ENCODE measurements at places on chromosomes 3 and 15. TPM values are rescaled to one million over a fixed set of nuclear protein-coding genes. Genes with fewer than 3 reads are reported as not detected.

DNA sequence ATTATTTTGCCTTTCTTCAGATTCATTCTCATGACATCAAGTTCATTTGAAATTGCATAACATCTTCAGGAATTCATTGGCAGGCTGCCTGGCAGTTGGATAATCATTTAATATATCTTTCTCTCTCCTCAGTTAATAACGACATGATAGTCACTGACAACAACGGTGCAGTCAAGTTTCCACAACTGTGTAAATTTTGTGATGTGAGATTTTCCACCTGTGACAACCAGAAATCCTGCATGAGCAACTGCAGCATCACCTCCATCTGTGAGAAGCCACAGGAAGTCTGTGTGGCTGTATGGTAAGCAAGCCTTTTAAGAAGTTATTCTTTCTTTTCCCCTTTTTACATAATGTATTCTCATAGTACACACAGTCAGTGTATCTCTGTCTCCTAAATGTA is 38.2 kb downstream of the TGFBR2 start:
- H3K27ac ChIP-seq = no peak overlapping the region
- peaks cover 23% of the 10 kb centered on the region for H3K4me1 ChIP-seq
- DNase-seq = peak; percentile 7
- H3K27me3 ChIP-seq = no peaks in the 10 kb centered on the region

GRCh38 chr15:90211440-90212143 is 10.5 kb downstream of the SEMA4B start:
- no peaks in the 10 kb centered on the region for H3K36me3 ChIP-seq
- H3K4me3 ChIP-seq = no peak overlapping the region
- H3K27me3 ChIP-seq = no peaks in the 10 kb centered on the region
- H3K27ac ChIP-seq = peak overlapping the region; percentile 85
- peaks cover 79% of the 10 kb centered on the region for H3K4me1 ChIP-seq

DNA sequence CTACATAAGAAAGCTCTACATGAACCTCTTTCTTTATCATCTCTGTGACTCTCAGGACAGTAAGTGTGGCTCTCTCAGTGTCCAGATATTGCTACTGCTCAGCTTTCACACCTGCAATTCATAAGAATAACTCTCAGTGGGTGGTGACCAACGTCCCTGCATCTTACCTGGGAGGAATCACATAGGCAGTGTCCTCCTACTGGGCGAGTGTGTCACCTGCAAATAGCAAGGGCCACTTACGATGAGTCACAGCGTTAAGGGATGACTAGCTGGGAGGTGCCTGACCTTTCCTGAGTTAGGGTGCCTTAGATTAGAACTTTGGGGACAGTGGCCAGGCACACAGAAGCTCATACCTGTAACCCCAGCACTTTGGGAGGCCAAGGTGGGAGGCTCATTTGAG is 90.8 kb upstream of the C3orf80 start:
- no peaks in the 10 kb centered on the region for H3K36me3 ChIP-seq
- no peak for DNase-seq
- no peak overlapping the region for H3K27ac ChIP-seq
- H3K4me3 ChIP-seq = no peak overlapping the region
- H3K4me1 ChIP-seq = no peaks in the 10 kb centered on the region

DNA sequence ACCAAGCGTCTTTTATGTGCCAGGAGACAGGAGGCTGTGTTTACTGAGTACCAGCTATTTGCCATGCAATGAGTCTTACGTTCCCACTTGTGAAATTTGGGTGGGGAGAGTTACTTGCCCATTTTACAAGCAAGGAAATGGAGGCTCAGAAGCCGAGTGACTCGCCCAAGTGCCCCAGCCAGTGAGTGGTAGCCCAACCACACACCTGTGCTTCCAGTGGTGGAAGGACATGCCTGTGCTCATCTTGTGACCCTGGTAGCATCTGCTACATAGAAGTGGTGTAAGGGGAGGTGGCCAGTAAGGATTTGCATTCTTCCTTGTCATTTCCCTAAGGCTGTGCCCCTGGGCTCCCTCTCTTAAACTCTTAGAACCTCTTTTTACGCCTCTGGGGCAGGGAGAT is 49.3 kb downstream of the FBLN2 start:
- no peaks in the 10 kb centered on the region for H3K36me3 ChIP-seq
- DNase-seq = no peak
- H3K27me3 ChIP-seq = no peaks in the 10 kb centered on the region
- H3K4me1 ChIP-seq = no peaks in the 10 kb centered on the region
- H3K27ac ChIP-seq = no peak overlapping the region

- no peaks in the 10 kb centered on the region for H3K4me1 ChIP-seq
- H3K27me3 ChIP-seq = no peaks in the 10 kb centered on the region
- H3K36me3 ChIP-seq = no peaks in the 10 kb centered on the region
- DNase-seq = no peak
Measured at GRCh38 chr3:38836561-38836960, 20.5 kb upstream of the SCN10A start.

DNA sequence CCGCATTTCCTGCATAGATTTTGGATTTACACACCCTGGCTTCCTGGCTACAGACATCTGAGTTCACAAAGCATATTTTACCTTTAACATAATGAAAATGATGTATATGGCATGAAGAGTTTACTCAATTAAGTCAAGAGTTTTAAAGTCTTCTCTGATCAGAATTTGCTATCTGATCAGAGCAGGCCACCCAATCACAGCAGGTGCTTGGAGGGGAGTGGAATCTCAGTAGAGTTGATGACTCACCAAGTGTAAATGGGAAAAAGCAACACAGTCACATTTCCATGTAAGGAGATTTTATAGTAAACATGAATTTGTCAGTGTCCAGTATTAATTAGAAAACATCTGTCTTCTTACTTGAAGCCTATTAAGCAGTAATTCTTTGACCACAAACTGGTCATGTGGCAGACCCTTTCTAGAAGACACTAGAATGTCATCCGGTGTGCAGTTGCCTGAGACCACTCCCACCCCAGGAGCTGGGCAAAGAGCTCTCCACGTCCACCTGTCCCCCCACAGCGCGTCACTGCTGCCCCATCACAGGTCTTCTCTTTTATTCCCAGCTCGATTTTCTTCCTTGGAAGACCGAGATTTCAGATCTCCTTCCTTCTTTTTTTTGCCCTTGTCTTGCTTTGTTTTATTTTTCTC is 10.8 kb downstream of the MESD start:
- H3K27ac ChIP-seq = no peak overlapping the region
- DNase-seq = no peak
- H3K4me1 ChIP-seq = peaks cover 47% of the 10 kb centered on the region
- no peak overlapping the region for H3K4me3 ChIP-seq
- peaks cover 12% of the 10 kb centered on the region for H3K36me3 ChIP-seq

DNA sequence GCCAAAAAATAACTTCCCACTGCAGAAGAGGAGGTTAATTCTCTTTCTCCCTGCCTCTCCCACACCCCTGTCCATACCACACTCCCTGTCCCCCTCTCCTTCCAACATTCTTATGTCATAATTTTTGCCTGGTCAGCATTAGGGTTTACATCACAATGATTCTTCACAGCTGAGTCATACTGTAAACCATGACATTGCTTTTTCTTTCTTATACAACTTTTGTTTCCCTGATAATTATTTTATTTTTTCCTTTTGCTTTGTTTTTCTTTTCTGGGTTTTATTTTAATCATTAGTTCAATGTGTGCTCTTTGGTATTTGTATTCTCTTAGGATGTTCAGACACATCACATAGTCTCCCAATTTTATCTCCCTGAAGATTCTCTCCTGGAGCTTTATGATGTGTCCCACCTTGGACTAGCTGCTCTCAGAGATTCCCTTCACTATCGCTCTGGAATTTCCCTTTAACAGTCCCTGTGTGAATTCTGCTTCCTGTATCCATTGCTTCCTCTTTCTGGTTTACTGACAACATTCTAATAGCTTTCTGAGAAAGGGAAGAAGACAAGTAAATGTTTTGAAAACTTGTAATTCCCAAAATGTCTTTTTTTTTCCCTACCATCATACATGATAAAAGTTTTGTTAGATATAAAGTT is 70.7 kb downstream of the SOX2 start:
- DNase-seq = no peak
- H3K27ac ChIP-seq = no peak overlapping the region
- H3K4me3 ChIP-seq = no peak overlapping the region
- no peaks in the 10 kb centered on the region for H3K4me1 ChIP-seq
- no peaks in the 10 kb centered on the region for H3K36me3 ChIP-seq

GRCh38 chr15:65595960-65596359 is 15.0 kb downstream of the INTS14 start:
- H3K27me3 ChIP-seq = no peaks in the 10 kb centered on the region
- no peak overlapping the region for H3K27ac ChIP-seq
- no peak overlapping the region for H3K4me3 ChIP-seq
- DNase-seq = no peak
- no peaks in the 10 kb centered on the region for H3K4me1 ChIP-seq
- H3K36me3 ChIP-seq = peaks cover 55% of the 10 kb centered on the region

GRCh38 chr3:10950476-10951294 is 41.9 kb upstream of the SLC6A1 start:
- no peaks in the 10 kb centered on the region for H3K36me3 ChIP-seq
- peak; percentile 23 for DNase-seq
- no peak overlapping the region for H3K27ac ChIP-seq
- H3K4me3 ChIP-seq = no peak overlapping the region
- H3K27me3 ChIP-seq = no peaks in the 10 kb centered on the region

- H3K4me1 ChIP-seq = peaks cover 4% of the 10 kb centered on the region
- no peaks in the 10 kb centered on the region for H3K36me3 ChIP-seq
- H3K27me3 ChIP-seq = no peaks in the 10 kb centered on the region
- H3K27ac ChIP-seq = no peak overlapping the region
- no peak overlapping the region for H3K4me3 ChIP-seq
- no peak for DNase-seq
Measured at GRCh38 chr3:145176907-145177306, 984.1 kb downstream of the PLOD2 start.

DNA sequence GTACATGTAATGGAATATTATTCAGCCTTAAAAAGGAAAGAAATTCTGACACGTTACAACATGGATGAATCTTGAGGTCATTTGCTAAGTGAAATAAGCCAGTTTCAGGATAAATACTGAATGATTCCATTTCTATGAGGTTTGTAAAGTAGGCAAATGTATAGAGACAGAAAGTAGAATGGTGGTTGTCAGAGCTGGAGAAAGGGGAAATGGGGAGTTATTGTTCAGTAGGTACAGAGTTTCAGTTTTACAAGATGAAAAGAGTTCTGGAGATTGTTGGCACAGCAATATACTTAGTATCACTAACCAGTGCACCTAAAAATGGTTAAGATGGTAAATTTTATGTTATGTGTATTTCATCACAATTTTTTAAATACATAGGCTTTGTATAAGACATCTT is 60.6 kb downstream of the USP8 start:
- no peak for DNase-seq
- H3K36me3 ChIP-seq = peaks cover 8% of the 10 kb centered on the region
- H3K4me3 ChIP-seq = no peak overlapping the region
- H3K4me1 ChIP-seq = no peaks in the 10 kb centered on the region
- H3K27ac ChIP-seq = no peak overlapping the region
- H3K27me3 ChIP-seq = no peaks in the 10 kb centered on the region

GRCh38 chr3:193744822-193745684 is 152.0 kb downstream of the OPA1 start:
- H3K27ac ChIP-seq = no peak overlapping the region
- DNase-seq = no peak
- H3K4me3 ChIP-seq = no peak overlapping the region
- H3K4me1 ChIP-seq = no peaks in the 10 kb centered on the region

- H3K36me3 ChIP-seq = no peaks in the 10 kb centered on the region
- DNase-seq = no peak
- H3K4me1 ChIP-seq = no peaks in the 10 kb centered on the region
- no peak overlapping the region for H3K27ac ChIP-seq
- no peak overlapping the region for H3K4me3 ChIP-seq
Measured at GRCh38 chr3:111392894-111393398, 149.1 kb upstream of the CD96 start.

GRCh38 chr3:105322570-105323273 is 44.0 kb upstream of the ALCAM start:
- H3K27me3 ChIP-seq = no peaks in the 10 kb centered on the region
- no peak overlapping the region for H3K4me3 ChIP-seq
- H3K36me3 ChIP-seq = no peaks in the 10 kb centered on the region
- H3K4me1 ChIP-seq = no peaks in the 10 kb centered on the region
- no peak for DNase-seq

GRCh38 chr15:92909136-92909781 is 9.1 kb downstream of the CHD2 start:
- DNase-seq = no peak
- no peaks in the 10 kb centered on the region for H3K36me3 ChIP-seq
- H3K4me3 ChIP-seq = no peak overlapping the region

DNA sequence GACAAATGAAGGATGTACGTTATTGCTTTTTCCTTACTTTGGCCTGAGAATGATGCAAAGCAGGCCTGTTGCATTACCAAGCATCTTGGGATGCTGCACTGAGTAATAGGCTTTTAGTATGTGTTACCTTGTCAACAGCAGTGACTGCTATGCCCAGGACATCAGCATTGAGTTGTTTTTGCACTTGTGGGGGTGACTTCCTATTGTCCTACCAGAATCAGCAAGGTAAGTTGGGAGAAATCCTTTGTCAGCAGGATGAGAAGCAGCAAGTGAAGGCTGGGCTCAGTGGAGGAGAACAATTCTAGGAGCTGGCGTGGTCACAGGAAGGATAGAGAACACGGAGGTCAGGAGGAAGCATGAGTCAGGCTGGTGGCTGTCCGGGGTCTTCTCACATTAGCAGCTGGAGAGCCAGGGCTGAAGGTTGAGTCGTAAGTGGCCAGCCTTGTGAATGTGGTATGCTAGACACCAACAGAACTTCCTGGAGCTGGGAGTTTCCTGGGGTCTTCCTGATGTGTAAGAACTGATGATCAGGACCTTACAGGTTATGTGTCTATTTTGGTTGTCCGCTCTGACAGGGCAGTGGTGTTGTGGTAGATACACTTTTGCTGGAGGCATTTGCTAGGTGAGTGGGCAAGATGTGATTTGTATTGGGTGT is 142.7 kb downstream of the FNDC3B start:
- H3K36me3 ChIP-seq = no peaks in the 10 kb centered on the region
- H3K4me3 ChIP-seq = no peak overlapping the region
- peaks cover 31% of the 10 kb centered on the region for H3K4me1 ChIP-seq
- H3K27me3 ChIP-seq = no peaks in the 10 kb centered on the region
- peak overlapping the region; percentile 20 for H3K27ac ChIP-seq
- DNase-seq = peak; percentile 16

- no peak for DNase-seq
- H3K27me3 ChIP-seq = no peaks in the 10 kb centered on the region
- no peaks in the 10 kb centered on the region for H3K4me1 ChIP-seq
- H3K36me3 ChIP-seq = no peaks in the 10 kb centered on the region
- H3K4me3 ChIP-seq = no peak overlapping the region
- H3K27ac ChIP-seq = no peak overlapping the region
Measured at GRCh38 chr15:59567324-59567723, 44.3 kb upstream of the GCNT3 start.

The TERC gene
- 83.6 TPM for total RNA-seq

The CLDN16 gene
- 0.38 TPM for total RNA-seq

The RAB6B gene
- total RNA-seq = 4.4 TPM

The NTRK3 gene
- total RNA-seq = 2.5 TPM

The ADPRH gene
- 8.7 TPM for total RNA-seq

The PIF1 gene
- 0.33 TPM for total RNA-seq

The PLA2G4D gene
- not detected for total RNA-seq
